Epithelial cell of alveolus of lung (primary cell): ENCODE measurements at places on chromosomes 6 and 20. TPM values are rescaled to one million over a fixed set of nuclear protein-coding genes. Genes with fewer than 3 reads are reported as not detected.

Gene ACSS1
- 3.0 and 3.2 TPM in 2 replicates for total RNA-seq

Gene RIPPLY2
- total RNA-seq: not detected in 2 replicates

Gene SPAG4
- total RNA-seq: 23.7 and 31.5 TPM in 2 replicates

Gene CASS4
- total RNA-seq: 0.78 and 3.5 TPM in 2 replicates
